ENCODE measurements at places on chromosomes 11 and 22.

DNA sequence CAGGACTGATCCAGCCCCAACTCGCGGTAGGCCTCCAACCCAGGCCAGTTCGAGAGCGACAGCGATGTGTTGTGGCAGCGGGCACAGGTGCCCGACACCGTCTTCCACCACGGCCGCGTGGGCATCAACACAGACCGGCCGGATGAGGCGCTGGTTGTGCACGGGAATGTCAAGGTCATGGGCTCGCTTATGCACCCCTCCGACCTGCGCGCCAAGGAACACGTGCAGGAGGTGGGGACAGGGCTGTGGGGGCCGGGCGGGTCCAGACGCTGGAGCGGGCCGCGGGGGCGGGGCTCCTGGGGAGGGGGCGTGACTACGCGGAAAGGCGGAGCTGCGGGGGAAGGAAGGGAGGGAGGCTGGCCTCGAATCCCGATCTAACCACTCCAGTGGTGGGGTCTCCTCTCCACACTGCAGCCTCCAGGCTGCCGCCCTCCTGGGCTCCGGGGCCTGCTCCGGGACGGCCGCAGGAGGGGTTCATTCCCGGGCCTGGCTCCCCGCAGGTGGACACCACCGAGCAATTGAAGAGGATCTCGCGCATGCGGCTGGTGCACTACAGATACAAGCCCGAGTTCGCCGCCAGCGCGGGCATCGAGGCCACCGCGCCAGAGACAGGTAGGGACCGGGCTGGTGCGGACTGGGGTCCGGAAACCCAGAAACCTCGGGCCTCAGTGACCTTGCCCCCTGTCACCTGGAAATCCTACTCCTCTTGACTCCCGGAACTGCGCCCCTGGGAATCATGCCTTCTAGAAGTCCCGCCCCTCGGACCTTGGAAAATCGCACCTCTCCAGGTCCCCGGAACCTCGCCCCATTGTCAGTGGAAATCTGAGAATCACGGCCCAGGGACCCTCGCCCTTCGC, 14.9 kb downstream of the TMEM258 start:
- DNase-seq, result peak; percentile 54

- peak; percentile 65 for DNase-seq
Observed at GRCh38 chr22:30922151-30922611, 46.4 kb downstream of the MORC2 start.

GRCh38 chr22:32562401-32562800, 87.8 kb downstream of the FBXO7 start:
- DNase-seq, result no peak

DNA sequence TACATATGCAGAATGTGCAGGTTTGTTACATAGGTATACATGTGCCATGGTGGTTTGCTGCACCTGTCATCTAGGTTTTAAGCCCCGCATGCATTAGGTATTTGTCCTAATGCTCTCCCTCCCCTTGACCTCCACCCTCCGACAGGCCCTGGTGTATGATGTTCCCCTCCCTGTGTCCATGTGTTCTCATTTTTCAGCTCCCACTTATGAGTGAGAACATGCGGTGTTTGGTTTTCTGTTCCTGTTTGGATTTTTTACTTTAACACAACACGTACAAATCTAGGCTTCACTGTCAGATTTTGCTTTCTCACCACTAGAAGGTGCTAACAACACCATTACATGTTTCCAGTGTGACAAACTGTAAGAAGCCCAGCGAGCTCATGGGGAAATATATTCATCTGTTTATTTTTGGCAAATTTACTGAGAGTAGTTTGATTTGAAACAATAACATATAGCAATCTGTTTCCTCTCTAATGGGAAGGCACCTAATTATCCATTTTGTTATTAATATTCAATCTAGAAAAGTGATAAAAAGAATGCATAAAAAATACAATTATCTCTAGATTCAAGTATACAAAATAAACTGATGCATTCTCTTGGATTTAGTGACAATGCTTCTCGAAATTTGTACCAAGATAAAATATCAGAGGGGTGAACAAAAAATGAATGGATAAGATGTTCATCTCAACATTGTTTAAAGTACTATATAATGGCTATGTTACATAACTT, 23.2 kb upstream of the BIRC3 start:
- DNase-seq, result no peak

GRCh38 chr22:45318168-45318557, 8.4 kb downstream of the FAM118A start:
- peak; percentile 77 for DNase-seq

DNA sequence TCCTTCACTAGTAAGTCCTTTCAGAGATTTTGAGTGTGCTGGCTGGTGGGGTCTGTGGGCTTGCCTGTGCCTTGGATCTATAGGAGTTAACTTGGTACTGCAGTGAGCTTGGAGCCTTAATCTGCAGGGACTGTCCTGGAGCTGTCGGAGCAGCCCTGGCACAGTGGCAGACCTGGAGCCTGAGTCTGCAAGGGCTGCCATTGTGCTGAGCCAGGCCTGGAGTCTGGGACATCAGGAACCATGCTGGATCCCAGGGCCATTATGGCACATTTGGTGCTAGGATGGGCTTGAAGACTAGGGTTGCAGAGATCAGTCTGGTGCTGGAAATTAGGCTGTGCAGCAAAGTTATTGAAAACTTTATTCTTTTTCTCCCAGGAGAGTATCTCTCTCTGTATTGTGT, 665.4 kb downstream of the METTL15 start:
- DNase-seq, result no peak

DNA sequence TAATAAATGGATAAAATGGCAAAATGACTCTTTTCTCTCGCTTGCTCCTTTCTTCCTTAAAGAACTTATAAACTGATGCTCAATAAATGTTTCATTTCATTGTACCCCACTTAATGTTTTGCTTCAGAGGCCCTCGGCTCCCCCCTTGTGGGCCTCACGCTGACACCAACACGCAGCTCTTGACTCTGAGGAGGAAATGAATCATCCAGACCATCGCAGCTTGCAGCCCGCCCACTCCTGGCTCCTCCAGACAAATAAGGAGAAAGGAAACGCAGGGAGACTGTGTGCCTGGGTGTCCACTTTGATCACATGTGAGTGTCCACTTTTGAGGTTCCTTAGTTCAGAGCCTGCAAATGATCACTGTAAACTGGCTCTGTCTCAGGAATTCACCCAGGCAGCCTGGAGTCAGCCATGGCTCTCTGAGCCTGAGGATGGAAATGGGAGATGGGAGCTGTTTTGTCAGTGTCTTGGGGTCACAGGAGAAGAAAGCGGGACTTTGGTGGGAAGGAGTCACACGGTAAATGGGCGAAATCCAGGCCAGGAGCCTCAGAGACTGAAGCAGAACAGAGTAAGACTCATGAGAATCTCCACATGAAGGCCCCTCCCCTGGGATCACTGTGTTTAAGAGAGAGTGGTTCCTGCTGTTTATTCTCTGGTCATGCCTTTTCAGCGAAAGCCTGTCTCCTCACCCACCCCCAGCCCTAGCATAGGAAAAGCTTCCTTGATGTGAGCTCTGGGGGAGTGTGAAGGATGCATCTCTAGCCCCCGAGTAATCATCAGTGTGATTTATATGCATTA, 96.5 kb downstream of the CWC15 start:
- DNase-seq, result peak; percentile 6

DNA sequence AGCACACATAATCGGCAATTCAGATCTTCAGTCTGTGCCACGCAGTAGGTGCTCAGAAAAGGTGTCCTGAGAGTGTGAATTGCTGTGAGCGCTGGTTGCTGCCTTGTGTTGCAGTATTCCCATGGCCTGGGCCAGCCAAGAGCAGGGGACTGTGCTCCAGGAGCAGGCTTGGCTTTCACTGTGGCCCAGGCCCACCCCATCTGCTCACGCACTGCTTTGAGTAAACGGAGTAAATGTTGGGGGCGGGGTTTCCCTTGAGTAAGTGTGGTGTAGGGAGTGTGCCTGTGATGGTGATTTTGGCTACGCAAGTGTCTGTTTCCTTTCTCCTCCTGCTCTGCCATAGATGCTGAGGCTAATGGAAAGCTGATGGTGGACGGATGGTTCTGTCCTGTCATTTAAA, 2.3 kb downstream of the CTTN start:
- DNase-seq, result no peak

DNA sequence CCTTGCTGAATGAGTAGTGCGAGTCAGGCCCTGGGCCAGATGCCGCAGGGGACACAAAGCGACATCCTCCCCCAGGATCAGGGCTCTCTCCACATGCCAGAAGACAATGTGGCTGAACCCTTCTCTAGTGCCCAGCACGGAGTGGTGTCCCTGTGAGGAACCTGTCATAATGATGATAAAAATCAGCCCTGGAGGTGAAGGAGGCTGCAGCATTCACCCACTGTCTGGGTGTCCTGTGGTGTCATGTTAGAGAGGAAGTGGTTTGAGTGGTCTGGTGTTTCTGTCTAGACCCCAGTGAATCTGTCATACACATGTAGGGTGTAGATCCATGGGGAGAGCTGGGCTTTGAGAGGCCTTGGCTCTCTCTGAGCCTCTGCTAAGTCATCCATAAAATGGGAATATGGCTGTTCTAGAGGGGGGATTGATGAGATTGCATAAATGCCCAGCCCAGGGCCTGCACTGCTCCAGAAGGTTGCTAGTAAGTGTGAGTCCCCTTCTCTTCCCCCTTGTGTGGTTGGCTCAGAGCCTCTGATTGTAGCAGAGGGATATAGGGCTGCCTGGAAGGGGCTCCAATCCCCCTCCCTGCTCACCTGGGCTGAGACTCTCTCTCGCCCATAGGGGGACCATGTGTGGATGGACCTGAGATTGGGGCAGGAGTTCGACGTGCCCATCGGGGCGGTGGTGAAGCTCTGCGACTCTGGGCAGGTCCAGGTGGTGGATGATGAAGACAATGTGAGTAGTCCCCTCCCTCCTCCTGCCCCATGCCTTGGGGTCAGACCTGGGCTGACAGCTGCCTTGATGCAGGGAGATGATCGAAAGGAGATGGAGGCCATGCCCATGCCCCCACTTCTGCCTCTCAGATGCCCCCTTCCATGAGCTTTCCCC, 14.3 kb downstream of the MYO7A start:
- no peak for DNase-seq

DNA sequence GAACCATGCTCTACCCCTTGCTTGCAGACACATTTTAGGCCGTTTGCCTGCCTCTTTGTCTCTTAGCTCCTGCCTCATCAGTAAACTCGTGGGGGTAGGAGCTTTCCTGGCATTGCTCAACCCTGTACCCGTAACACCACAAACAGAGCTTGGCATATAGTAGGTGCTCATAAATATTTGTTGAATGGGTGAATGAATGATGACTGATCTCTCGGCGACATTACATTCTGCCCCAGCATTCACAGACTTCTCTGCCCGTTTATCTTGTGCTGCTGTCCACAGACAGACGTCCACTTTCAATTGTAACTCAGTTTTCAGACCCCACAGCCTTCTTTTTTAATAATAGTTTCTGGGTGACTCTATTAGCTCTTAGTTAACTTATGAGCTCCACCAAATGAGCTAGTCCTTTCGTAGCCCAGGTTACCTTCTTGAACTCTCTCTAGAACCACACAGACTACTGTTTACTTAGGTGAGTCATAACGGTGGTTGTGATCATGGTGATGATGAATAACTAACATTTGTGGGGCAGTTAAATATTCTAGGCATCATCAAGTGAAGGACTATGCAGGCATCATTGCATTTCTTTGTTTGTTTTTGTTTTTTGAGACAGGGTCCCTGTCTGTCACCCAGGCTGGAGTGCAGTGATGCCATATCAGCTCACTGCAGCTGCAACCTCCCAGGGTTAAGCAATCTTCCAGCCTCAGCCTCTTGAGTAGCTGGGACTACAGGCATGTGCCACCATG, 188.4 kb downstream of the ADAMTS15 start:
- DNase-seq, result no peak

GRCh38 chr11:115213007-115213406, 291.2 kb downstream of the CADM1 start:
- DNase-seq, result no peak

DNA sequence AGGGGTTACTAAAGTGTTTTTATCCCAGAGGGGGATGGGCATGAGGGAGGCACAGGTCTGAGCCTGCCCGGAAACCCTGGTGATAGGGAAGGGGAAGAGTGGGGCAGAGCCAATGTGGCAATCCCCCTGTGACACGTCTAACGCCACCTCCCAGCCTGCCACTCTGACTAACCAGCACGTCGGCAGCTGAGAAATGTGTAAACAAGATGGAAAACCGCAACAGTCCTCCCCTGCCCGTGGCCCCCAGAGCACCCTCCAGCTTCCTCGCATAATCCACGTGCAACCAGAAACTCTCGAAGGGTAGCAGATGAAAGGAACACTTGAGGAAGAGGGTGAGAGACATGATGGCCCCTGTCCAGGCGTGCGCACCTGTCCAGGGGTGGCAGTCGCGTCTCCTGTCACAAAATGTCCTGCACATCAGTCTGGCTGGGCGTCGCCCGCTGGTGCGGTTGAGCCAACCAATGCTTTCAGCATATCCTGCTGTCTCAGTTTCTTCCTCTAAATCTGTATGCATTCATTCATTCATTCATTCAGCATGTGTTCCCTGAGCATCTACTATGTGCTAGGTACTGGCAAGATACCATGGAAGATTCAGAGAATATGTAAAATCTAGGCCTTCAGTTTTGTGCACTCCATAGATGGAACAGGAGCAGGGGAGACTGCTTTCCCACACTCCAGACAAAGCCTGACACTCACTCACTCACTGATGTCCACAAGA, 4.5 kb downstream of the TMPRSS4 start:
- no peak for DNase-seq

All from activated T-helper 9 cell treated with anti-CD3 and anti-CD28 coated beads, Interleukin-2, amount 50 U/mL, for 16 hours (primary cell).